ENCODE measurements at places on chromosomes 3 and 15.

DNA sequence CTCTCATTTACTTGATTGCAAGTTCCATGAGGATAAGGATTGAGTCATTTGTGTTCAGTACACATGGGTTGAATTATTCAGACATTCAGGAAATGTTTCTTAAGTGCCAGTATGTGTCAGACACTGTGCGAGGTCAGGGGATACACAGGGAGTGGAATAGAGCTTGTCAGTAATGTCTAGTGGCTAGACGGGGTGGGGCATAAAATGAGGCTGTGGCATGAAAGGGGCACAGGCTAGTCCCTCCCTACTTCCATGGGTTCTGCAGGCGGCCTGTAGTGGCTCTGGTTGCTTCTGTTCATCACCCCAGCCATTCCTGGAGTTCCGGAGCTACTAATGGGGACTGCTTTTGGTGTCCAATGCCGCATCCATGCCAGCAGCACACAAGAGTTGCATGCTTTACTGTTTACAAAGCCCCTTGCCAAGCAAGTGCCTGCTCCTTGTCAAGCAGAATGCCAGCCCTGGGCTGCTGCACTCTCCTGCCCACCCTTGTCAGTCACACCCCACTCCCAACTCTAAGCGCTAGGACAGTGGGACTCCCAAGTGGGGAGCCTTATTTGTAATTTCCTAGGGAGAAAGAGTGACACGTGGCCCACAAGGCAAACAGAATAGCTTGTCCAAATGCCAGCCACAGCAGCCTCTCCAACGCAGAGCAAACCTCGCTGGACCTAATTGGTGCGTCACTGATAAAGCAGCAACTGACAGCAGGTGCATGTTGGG is 70.8 kb downstream of the RAB11A start:
- DNase-seq, result no peak

DNA sequence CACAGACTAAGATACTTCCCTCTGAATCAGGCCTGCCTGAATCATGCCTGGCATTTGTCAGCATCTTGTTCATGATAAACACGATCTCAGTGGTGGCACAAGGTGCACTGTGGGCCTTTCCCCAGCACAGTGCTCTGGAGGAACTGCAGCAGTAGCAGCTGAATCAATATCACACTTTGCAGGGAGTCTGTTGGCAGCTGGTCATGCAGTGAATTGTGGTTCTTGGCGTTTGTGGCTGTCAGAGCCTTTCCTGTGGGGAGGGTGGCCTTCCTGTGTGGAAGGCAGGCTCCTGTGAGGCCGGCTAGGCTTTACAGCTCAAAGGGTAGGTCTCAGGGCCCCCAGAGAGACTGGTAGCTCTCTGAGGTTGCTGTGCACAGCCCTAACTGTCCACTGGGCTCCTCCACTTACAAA is 54.4 kb upstream of the TLE3 start:
- DNase-seq, result no peak

- no peak for DNase-seq
These were observed 714 bp downstream of the ECT2 start for GRCh38 chr3:172751175-172751704.

GRCh38 chr3:36562945-36563344 is 182.6 kb downstream of the STAC start:
- no peak for DNase-seq

- peak; percentile 10 for DNase-seq
These were observed 113.6 kb upstream of the TPM1 start for GRCh38 chr15:62929000-62929357.

- no peak for DNase-seq
These were observed 5.5 kb upstream of the SNX22 start for GRCh38 chr15:64146041-64146440.

DNA sequence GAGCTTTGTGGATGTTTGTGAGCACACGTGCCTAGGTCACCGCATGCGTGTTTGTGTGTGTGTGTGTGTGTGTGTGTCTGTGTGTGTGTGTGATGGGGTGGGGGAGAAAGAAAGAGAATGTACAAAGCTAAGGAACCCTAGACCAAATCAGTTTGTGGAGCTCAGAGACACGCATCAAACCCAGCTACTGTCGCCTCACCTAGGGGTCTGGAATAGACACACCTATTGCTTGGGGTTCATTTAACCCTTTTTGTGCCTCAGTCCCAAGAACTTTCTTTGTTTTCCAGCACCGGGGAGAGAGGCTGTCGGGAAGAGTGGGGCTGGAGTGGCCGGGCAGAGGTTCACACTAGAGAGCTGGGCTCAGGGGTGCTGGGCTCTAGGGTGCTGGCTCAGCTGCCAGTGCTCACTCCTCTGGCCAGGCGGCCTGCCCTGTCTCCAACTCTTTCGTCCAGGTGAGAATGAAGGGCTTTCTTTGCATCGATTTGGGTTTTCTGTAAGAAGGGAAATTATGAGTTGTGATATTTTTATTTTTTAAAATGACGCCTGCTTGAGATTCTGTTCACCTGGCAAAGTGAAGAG is 221.6 kb downstream of the MEIS2 start:
- no peak for DNase-seq

- peak; percentile 60 for DNase-seq
These were observed 54.7 kb downstream of the FAM81A start for GRCh38 chr15:59492389-59493377.
